ENCODE measurements at places on chromosomes 7 and 10. TPM values are rescaled to one million over a fixed set of nuclear protein-coding genes. Genes with fewer than 3 reads are reported as not detected.

CYP26C1 gene
- total RNA-seq, result 0.60 TPM

SGPL1 gene
- 141 TPM for total RNA-seq

ZNF800 gene
- total RNA-seq, result 32.4 TPM

BLNK gene
- 0.98 TPM for total RNA-seq

CALHM1 gene
- total RNA-seq, result not detected

CRHR2 gene
- not detected for total RNA-seq

- DNase-seq, result no peak
- no peaks in the 10 kb centered on the region for H3K36me3 ChIP-seq
- peak overlapping the region; percentile 62 for H3K4me3 ChIP-seq
- H3K4me1 ChIP-seq, result no peaks in the 10 kb centered on the region
These were observed 971 bp downstream of the PRKG1 start for GRCh38 chr10:51075043-51075872.

- no peaks in the 10 kb centered on the region for H3K4me1 ChIP-seq
- no peak overlapping the region for H3K27ac ChIP-seq
- no peak overlapping the region for H3K4me3 ChIP-seq
- no peaks in the 10 kb centered on the region for H3K27me3 ChIP-seq
- no peaks in the 10 kb centered on the region for H3K36me3 ChIP-seq
- DNase-seq, result no peak
These were observed 182.4 kb downstream of the CCDC3 start for GRCh38 chr10:12819071-12819470.

- no peak overlapping the region for H3K27ac ChIP-seq
- H3K27me3 ChIP-seq, result peaks cover 4% of the 10 kb centered on the region
- no peak for DNase-seq
- H3K36me3 ChIP-seq, result no peaks in the 10 kb centered on the region
- H3K4me1 ChIP-seq, result peaks cover 9% of the 10 kb centered on the region
These were observed 4.4 kb downstream of the VIM start for GRCh38 chr10:17232276-17232960.

- peaks cover 41% of the 10 kb centered on the region for H3K27me3 ChIP-seq
- H3K4me3 ChIP-seq, result no peak overlapping the region
- no peaks in the 10 kb centered on the region for H3K4me1 ChIP-seq
- no peaks in the 10 kb centered on the region for H3K36me3 ChIP-seq
These were observed 57.5 kb downstream of the PLXNA4 start for GRCh38 chr7:132518839-132519173.

DNA sequence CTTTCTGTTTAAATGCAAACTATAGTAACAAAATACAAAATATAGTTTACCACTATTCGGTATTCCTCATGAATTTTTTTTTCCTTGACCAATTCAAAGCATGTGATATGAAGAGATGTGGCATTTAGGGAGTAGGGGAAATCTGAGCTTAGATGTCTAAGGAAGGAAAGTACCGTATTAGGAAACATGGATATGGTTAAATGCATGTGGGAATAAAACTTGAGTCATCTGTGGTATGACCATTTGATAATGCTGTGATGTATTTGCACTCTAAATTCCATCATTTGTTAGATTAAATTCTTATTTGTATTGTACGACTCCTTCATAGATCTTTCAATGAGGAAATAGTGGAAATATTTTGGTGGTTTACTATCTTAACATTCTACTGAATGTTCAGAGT is 19.7 kb downstream of the AHR start:
- DNase-seq, result no peak
- H3K27me3 ChIP-seq, result no peaks in the 10 kb centered on the region
- H3K27ac ChIP-seq, result no peak overlapping the region

DNA sequence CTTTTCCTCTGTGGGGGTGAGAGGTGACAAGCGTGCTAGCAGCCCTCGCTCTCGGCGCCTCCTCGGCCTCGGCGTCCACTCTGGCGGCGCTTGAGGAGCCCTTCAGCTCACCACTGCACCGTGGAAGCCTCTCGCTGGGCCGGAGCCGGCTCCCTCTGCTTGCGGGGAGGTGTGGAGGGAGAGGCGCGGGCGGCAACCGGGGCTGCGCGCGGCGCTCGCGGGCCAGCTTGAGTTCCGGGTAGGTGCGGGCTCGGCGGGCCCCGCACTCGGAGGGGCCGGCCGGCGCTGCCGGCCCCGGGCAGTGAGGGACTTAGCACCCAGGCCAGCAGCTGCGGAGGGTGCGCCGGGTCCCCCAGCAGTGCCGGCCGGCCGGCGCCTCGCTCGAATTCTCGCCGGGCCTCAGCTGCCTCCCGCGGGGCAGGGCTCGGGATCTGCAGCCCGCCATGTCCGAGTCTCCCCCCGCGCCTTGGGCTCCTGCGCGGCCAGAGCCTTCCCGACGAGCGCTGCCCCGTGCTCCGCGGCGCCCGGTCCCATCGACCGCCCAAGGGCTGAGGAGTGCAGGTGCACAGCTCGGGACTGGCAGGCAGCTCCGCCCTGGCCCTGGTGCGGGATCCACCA is 352.8 kb upstream of the PODXL start:
- H3K36me3 ChIP-seq, result no peaks in the 10 kb centered on the region
- H3K4me3 ChIP-seq, result no peak overlapping the region
- no peaks in the 10 kb centered on the region for H3K4me1 ChIP-seq
- H3K27ac ChIP-seq, result no peak overlapping the region
- no peak for DNase-seq

GRCh38 chr7:30363778-30364563 is 79.6 kb downstream of the ZNRF2 start:
- no peak overlapping the region for H3K4me3 ChIP-seq
- H3K27me3 ChIP-seq, result no peaks in the 10 kb centered on the region
- H3K36me3 ChIP-seq, result no peaks in the 10 kb centered on the region
- no peak for DNase-seq
- no peak overlapping the region for H3K27ac ChIP-seq

DNA sequence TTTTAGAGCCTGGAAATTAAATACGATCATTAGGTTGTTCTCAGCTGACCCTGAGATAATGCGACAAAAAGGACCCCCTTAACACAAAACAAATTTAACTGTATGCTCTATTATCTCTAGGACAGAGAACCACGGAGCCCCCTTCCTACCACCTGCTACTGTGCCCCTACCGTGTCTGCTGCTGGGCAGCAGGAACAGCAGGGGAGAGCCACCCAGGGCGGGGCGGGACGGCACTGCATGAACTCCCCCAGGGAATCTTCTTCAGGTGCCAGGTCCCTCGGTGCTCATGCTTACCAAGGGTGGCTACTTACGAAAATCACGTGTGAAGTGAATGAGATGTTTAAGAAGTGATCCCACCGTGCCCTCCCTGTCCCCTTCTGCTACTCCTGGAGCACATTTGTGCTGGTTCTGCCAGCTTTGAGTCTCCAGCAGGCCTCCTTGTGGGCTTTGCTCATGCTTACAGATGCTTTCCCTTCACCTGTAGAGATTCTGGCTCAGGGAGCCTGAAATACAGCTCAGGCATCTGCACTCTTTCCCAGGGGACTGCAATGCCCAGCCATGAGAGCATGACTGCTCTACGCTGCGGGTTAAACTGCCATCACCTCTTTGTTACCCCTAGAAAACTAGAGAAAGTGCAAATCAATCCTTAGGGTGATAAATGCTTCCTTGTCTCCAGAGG is 59.9 kb downstream of the MRPL32 start:
- no peaks in the 10 kb centered on the region for H3K36me3 ChIP-seq
- no peaks in the 10 kb centered on the region for H3K4me1 ChIP-seq
- no peak overlapping the region for H3K27ac ChIP-seq
- no peak for DNase-seq

DNA sequence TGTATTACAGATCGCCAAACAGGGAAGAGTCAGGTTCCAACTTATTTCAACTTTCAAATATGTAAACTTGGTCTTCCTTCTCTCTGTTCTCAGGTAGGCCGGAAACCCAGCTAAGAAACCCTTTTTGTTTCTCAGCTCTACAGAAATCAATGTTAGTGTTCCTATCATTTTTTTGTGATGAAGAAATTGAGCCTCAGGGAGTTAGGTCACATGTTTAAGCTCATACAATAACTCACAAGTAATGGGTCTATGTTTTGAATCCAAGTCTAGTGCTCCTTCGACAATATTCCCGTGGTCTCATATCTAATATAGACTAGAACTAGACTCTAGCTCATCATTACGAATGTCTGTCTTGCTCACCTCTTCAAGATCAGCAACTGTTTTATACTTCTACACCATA is 22.3 kb downstream of the DENND2A start:
- peak overlapping the region; percentile 45 for H3K27ac ChIP-seq
- no peaks in the 10 kb centered on the region for H3K27me3 ChIP-seq
- no peaks in the 10 kb centered on the region for H3K36me3 ChIP-seq
- peaks cover 25% of the 10 kb centered on the region for H3K4me1 ChIP-seq

DNA sequence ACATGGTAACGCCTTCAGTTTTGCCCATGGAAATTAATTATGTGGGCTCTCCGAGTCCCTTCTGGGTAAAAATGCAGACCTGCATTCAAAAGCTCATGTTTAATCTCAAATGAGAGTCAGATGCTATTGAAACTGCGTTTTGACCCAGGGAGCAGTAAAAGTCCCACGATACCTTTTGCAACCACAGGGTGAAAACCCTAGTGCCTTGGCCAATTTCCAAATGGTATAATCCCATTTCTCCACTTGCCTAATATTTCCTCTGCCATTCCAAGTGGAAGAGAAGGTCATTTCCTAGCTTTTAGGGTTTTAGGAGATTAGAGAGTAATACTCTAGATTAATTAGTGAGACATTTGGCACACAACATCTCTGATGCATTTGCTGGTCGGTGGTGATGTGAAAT is 132.5 kb downstream of the NRP1 start:
- no peak for DNase-seq
- H3K36me3 ChIP-seq, result peaks cover 5% of the 10 kb centered on the region
- no peaks in the 10 kb centered on the region for H3K27me3 ChIP-seq
- H3K4me1 ChIP-seq, result no peaks in the 10 kb centered on the region
- no peak overlapping the region for H3K27ac ChIP-seq

- H3K4me1 ChIP-seq, result no peaks in the 10 kb centered on the region
- no peak overlapping the region for H3K27ac ChIP-seq
- no peak overlapping the region for H3K4me3 ChIP-seq
- peaks cover 82% of the 10 kb centered on the region for H3K27me3 ChIP-seq
- no peak for DNase-seq
These were observed 30.6 kb downstream of the TARP start for GRCh38 chr7:38242814-38243213.

DNA sequence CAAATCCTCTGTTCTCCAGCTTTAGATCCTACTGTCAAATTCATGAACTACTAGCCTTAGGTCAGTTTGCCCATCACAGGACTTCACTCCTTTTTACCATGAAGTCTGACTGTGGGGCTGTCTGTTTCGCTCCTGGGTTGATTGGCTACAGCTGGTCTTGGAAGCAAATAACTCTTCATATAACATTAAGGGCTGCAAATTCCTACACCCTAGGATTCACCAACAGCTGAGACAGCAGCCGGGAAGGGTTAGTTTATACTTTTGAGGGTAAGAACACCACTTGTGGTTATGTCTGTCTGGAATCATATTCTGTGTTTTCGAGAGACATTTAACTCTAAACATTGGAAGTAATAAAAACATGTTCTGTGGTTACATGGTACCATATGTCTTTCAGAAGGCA is 55.9 kb upstream of the KIAA1217 start:
- H3K27me3 ChIP-seq, result no peaks in the 10 kb centered on the region
- DNase-seq, result no peak
- H3K4me1 ChIP-seq, result no peaks in the 10 kb centered on the region
- no peak overlapping the region for H3K27ac ChIP-seq
- H3K4me3 ChIP-seq, result no peak overlapping the region
- H3K36me3 ChIP-seq, result no peaks in the 10 kb centered on the region

DNA sequence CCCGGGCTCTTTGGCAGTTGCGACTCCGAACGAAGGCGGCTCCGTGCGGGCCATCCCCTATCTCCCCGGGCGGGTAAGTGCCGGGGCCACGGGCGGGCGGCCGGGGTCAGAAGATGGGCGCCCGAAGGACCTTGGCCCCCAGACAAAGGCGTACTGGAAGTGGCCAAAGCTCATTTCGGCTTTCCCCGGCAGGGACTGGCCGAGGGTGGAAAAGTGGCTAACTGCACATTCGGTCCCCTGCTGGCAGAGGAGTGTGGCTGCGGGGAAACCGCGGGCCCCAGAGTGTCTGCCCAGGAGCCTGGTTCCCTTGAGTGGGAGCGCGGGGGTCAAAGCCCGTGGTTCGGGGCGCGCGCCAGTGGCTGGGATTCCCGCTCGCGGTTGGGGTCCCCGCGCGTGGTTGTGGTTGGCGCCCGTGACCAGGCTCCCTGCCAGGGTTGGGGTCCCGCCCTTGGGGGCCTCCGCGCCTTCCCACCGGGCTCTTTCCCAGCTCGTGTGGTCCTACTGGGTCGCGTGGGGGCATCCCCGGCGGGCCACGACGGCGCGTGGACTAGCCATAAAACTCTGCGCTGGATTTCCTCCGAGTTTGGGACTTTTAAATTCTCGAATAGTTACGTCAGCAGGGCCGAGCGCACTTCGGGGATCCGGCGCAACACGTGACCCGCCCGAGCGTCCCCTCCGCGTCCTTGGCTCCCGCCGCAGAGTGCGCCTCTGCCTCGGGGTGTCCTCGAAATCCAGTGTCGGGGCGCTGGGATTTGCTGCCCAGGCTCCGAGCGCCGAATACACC is 124.4 kb downstream of the TACC2 start:
- DNase-seq, result peak; percentile 46
- H3K36me3 ChIP-seq, result no peaks in the 10 kb centered on the region
- peaks cover 8% of the 10 kb centered on the region for H3K4me1 ChIP-seq
- H3K27ac ChIP-seq, result peak overlapping the region; percentile 90

All from PC-9 (cell line).